Right cardiac atrium (tissue), 5 donors: ENCODE measurements at places on chromosomes 3 and 15.
A peak's percentile ranks its signal among the peaks of the same experiment; 100 is the strongest.

DNA sequence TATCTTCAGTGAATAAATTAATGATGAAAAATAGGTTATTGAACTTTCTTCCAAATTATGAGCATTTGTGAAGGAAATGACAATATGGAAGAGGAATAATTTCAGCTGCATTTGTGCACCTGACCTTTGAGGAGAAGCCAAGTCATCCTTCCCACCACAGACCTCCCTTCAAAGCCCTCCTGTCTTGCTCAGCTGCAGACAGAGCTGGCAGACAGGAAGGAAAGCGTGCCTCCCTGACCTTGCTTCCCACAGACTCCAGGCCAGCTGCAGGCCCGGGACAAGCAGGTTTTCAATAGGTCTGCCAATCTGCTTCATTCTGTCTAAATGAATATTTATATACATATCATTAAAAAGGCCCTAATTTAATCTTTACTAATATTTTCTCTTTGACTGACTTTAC, 152.9 kb upstream of the RBMS3 start:
- no peak for DNase-seq

DNA sequence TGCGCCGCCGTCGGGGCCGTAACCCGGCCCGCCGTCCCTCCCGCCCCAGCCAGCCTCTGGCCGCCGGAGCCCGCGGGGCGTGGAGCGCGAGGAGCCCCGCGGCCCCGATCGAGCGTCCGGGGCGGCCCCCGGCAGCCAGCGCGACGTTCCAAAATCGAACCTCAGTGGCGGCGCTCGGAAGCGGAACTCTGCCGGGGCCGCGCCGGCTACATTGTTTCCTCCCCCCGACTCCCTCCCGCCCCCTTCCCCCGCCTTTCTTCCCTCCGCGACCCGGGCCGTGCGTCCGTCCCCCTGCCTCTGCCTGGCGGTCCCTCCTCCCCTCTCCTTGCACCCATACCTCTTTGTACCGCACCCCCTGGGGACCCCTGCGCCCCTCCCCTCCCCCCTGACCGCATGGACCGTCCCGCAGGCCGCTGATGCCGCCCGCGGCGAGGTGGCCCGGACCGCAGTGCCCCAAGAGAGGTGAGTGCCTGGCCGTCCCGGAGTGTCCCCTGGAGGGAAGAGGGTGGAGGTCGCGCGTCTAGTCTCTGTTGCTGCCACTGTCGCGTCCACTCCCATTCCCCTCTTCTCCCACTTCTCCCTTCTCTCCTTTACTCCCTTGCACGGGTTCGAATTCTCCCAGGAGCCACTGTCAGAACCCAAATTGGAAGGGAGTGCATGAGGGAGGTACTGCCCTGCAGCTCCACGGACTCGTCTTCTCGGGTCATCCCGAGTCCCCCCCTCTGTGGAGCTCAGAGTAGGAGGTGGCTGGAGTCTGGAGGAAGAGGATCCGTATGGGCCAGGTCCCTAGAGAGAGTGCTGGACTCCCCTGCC, 585 bp downstream of the CSK start:
- peak; percentile 48 for DNase-seq

DNA sequence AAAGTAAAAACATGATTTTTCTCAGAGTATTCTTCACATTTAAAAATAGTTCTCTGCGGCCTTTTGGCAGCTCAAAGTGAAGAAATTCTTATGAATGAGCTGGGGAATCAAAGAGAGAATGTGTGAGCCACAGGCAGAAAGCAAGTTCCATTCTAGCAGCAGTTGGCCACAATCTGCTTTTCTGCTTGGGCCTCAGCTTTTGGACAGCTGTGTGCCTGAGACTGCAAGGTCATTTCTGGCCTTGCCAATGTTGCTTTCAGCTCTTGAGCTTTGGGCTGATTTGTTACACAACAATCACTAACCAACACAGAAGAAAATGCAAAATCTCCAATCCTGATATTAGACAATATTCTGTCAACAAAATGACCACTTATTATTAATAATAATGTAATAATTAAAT, 14.4 kb upstream of the TM4SF4 start:
- peak; percentile 54 for DNase-seq

- peak; percentile 72 for DNase-seq
Observed at GRCh38 chr15:78065284-78065872, 12.1 kb downstream of the TBC1D2B start.

GRCh38 chr3:47870156-47870555, 67.2 kb downstream of the DHX30 start:
- no peak for DNase-seq

GRCh38 chr3:133037436-133037835, 755 bp upstream of the TMEM108 start:
- DNase-seq, result peak; percentile 34

- DNase-seq, result no peak
Observed at GRCh38 chr3:65777050-65777449, 261.7 kb downstream of the MAGI1 start.

- peak; percentile 62 for DNase-seq
Observed at GRCh38 chr3:16482770-16483531, 30.5 kb downstream of the RFTN1 start.

DNA sequence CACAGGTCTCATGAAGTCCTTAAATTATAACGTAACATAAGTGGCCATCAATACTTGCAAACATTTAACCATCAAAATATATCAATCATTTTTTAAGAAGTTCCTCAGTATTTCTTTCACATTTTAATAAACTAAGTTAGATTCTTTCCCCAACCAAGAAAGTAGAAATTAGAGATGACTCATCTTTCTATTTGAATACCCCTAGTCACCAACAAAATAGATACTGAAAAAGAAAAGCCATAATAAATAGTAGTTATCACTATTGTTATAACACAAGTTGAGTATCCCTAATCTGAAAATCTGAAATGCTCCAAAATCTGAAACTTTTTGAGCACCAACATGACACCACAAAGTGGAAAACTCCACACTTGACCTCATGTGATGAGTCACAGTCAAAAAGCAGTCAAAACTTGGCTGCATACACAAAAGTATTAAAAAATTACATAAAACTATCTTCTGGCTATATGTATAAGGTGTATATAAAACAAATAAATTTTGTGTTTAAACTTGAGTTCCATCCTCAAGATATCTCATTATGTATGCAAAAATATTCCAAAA, 3.7 kb downstream of the SHQ1 start:
- no peak for DNase-seq

- DNase-seq, result no peak
Observed at GRCh38 chr3:184261854-184262763, 756 bp upstream of the CAMK2N2 start.

GRCh38 chr3:158520433-158520832, 50.6 kb upstream of the MLF1 start:
- no peak for DNase-seq

DNA sequence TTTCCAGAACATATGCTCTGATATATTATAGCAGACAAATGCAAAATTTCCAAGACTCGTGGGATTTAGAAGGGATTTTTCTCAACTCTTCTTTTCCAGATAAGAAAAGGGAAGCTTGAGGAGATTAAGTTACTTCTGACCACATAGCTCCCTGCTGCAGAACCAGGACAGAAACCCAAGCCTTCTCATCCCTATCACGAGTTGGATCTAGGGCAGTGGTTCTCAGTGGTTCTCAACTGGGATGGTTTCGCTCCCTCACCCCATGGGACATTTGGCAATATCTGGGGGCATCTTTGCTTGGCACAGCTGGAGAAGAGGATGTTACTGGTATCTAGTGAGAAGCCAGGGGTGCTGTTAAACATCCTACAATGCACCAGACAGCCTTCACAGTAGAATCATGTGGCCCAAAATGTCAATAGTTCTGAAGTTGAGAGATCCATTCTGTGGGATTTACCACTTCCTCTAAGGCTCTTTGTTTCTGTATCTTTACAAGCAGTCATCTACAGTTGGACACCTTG, 64.2 kb downstream of the LIPC start:
- no peak for DNase-seq

- DNase-seq, result no peak
Observed at GRCh38 chr15:70031261-70031660, 66.5 kb downstream of the TLE3 start.

DNA sequence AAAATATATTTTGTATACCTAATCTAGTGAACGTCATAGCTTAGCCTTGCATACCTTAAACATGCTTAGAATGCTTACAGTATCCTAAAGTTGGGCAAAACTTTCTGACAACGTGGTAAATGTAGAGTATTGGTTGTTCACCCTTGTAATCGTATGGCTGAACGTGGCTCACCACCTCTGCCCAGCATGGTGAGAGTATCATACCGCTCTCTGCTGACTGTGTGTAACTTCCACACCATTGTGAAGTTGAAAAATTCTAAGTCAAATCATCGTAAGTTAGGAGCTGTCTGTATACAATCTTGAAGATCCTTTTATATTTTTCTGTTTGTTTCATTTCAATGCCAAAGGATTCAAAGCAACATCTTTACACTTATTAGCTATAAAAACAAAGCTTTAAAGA, 63.5 kb upstream of the TRPC1 start:
- no peak for DNase-seq

GRCh38 chr3:139187648-139188047, 143.0 kb upstream of the PRR23C start:
- no peak for DNase-seq

GRCh38 chr15:92122259-92122658, 268.8 kb downstream of the SLCO3A1 start:
- DNase-seq, result no peak

DNA sequence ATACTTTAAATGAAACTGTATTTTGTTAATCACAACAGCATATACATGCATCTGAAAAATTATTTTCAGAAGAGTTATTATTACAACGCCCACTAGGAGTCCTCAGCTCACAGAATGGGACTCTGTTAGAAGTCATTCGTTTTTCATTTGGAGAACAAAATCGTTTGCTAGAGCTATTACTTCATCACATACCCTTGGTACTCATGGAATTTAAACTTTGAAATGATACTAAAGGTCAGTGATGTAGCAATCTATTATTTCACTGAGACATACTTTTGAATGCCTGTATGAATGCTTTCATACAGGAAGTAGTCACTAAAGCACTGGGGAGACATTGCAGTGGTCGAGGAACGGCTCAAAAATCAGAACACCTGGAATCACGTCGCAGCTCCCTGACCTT, 198.1 kb downstream of the MBNL1 start:
- DNase-seq, result no peak

- DNase-seq, result peak; percentile 5
Observed at GRCh38 chr3:52094571-52095485, 38.5 kb upstream of the DUSP7 start.

DNA sequence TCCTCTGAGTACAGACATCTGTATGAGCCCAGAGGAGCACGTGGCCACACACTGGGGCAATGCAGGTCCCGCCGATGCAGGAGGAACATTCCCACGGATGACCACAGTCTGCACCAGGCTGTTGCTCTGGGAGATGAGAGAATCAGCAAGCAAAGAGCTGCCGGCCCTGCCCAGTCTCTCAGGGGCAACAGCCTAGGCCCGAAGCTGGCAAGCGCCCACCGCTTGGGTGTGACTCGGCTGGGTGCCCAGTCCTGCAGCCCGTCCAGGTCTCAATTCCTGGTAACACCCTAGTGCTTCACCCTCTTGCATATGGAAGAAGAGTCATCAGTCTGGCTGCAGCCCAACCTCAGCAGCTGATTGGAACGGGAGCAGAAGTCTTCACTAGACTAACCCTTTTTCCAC, 153.7 kb upstream of the HES1 start:
- peak; percentile 90 for DNase-seq

DNA sequence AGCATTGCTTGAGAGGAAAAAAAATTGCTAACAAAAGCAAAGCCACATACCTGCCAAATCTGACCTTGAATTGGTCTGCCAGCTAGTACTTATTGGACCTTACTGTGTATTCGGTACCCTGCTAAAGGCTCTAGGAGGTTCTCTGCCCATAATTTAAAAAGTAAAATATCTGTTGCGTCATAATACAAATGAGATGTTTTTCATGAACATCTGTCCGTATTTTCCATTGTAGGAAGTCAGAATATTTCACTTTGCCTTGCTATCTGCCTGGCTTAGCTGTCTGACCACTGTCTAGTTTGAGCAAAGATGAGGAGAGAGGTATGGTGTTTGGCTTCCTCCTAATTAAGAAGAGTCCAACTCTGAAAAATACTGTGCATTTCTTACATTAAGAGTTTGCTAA, 10.8 kb upstream of the C3orf20 start:
- DNase-seq, result no peak

GRCh38 chr3:23567917-23568316, 237.8 kb upstream of the UBE2E1 start:
- DNase-seq, result no peak

DNA sequence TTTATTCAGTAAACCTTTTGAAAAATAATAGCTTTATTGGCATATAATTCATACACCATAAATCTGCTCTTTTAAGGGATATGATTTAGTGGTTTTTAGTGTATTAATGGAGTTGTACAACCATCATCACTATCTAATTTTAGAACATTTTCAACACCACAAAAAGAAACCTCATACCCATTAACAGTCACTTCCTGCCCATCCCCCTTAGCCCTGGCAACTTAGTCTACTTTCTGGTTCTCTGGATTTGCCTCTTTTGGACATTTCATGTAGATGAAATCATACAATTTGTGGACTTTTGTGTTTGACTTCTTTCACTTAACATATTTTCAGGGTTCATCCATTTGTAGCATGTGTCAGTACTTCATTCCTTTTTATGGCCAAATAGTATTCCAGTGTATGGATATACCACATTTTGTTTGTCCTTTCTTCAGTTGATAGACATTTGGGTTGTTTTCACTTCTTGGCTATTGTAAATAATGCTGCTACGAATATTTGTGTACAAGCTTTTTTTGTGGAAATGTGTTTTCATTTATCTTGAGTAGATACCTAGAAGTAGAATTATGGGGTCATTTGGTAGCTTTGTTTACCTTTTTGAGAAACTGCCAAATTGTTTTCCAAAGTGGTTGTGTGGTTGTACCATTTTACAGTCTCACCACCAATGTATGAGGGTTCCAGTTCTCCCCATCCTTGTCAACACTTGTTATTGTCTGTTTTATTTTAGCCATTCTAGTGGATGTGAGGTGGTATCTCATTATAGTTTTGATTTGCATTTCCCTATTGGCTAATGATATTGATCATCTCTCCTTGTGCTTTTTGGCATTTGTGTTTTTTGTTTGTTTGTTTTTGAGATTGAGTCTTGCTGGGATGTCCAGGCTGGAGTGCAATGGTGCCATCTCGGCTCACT, 45.8 kb downstream of the SMAD3 start:
- no peak for DNase-seq

- DNase-seq, result peak; percentile 81
Observed at GRCh38 chr3:194129581-194130133, 6.3 kb upstream of the HES1 start.

GRCh38 chr3:84108442-84108971, 850.3 kb upstream of the CADM2 start:
- DNase-seq, result no peak
